Left ventricle myocardium inferior (tissue), 1 donor: ENCODE measurements at places on chromosomes 2 and 18. TPM values are rescaled to one million over a fixed set of nuclear protein-coding genes. Genes with fewer than 3 reads are reported as not detected.

- H3K4me3 ChIP-seq, result no peak overlapping the region
- no peak for DNase-seq
- H3K27ac ChIP-seq, result no peak overlapping the region
- H3K27me3 ChIP-seq, result no peaks in the 10 kb centered on the region
Measured at GRCh38 chr2:198874472-198874858, 583.3 kb downstream of the SATB2 start.

DNA sequence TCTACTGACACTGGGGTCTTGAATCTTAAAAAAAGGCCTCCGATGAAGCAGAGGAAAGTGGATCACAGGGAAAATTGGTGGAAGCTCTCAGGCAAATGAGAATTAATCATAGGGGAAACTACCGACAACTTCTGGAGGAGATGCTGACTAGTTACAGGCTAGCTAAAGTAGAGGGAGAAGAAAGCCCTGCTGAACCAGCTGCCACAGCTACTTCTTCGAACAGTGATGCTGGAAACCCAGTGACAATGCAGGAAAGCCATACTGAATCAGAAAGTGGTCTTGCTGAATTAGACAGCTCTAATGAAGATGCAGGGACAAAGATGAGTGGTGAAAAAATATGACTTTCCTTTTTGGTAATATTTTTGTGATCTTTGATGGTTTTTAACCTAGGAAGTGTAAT, 44.9 kb upstream of the SLC3A1 start:
- peaks cover 10% of the 10 kb centered on the region for H3K36me3 ChIP-seq
- no peaks in the 10 kb centered on the region for H3K27me3 ChIP-seq
- no peak for DNase-seq
- no peak overlapping the region for H3K4me3 ChIP-seq
- H3K4me1 ChIP-seq, result no peaks in the 10 kb centered on the region

CFAP221 gene
- total RNA-seq, result 1.0 TPM

CPO gene
- 0.25 TPM for total RNA-seq

DNA sequence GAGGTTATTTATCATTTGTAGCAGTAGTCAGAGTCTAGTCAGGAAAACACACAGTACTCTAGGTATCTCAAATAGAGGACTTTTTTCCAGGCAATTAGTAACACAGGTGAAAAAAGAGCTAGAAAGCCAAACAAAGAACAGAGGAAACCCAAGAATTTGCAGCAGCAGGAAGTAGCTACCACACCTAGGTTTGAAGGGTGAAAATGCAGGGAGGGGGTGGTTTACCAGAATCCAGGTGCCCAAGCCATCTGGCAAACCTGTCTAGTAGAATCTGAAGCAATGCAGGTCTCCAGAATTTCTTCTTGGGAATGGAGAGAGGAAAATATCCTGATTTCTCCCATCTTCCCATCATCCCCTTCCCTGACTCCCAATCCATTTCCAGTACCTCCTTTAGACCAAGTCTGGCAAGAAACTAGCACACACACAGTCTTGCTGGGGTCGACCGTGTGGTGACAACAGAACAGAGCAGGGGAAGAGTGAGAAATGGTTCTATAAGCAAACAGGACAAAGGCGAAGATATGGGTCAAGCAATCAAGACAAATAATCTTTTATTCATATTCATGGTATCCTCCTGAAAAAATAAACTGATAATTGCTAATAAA, 231.9 kb upstream of the MMADHC start:
- no peaks in the 10 kb centered on the region for H3K4me1 ChIP-seq
- H3K36me3 ChIP-seq, result no peaks in the 10 kb centered on the region
- no peak overlapping the region for H3K4me3 ChIP-seq
- no peaks in the 10 kb centered on the region for H3K27me3 ChIP-seq
- DNase-seq, result no peak
- H3K27ac ChIP-seq, result no peak overlapping the region

GRCh38 chr2:203582468-203582867, 47.4 kb upstream of the RAPH1 start:
- peak overlapping the region; percentile 65 for H3K27ac ChIP-seq
- no peaks in the 10 kb centered on the region for H3K27me3 ChIP-seq
- DNase-seq, result no peak
- H3K36me3 ChIP-seq, result no peaks in the 10 kb centered on the region

GALNT14 gene
- total RNA-seq, result 0.14 TPM

DNA sequence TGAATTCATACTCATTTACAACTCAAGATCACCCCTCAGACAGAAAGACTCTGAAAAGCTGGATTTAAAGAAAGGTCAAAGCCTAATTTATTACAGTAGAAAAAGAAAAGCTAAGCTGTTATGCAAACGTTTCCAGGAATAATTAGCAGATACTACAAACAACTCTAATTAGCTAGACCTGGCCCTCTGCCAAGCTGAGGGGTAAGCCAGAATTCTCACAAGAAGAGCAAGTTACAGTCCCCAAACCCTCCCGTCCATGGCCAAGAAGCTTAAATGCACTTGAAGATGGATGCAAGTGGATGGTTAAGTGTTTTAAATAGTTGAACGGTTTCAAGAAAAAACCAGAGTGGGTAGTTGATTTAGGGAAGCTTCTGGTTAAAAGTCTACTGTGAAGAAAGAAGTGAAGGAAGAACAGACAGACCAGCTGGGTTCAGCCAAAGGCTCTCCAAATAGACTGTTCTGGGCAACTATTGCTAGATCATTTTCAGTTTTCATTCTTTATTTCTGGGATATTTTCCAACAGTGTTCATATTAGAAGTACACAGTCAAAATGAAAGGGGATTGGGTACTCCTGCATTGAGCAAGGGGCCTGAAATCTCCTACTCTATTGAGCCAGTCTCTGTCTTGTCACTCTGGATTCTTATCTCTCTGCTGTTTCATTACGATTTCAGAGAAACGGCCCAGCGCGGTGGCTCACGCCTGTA, 4.8 kb downstream of the LMAN2L start:
- H3K4me3 ChIP-seq, result no peak overlapping the region
- H3K27me3 ChIP-seq, result no peaks in the 10 kb centered on the region
- H3K4me1 ChIP-seq, result peaks cover 65% of the 10 kb centered on the region
- H3K36me3 ChIP-seq, result peaks cover 57% of the 10 kb centered on the region
- DNase-seq, result no peak

DNA sequence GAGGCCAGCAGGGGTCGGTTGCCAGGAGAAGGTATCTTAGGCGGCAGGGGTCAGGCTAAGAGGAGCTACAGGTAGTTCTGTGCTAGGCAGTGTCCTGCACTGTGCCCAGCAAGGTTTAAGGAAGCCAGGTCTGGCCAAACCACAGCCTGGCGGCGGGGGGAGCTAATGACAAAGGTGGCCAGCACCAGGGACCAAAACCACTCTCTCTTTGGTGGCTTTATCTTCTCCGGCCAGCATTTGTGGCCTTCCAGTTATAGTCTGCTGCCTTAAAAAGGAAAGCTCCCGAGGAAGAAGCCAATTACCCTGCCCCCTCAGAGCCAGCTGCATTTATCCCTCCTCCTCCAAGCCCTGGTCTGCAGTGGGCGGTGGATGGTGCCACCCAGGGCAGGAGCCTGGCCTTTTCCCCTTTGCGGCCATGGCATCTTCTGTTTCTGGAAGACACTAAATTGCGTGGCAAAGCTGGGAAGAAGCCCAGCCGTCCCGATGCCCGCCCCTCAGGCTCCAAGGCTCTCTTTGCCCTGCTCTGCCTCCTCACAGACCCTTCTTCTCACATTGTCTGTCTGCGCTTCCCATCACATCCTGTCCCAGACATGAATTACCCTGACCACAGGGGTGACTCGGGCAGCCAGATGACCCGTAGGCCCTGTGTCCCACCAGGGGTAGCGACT, 94.6 kb downstream of the EN1 start:
- H3K36me3 ChIP-seq, result no peaks in the 10 kb centered on the region
- H3K4me3 ChIP-seq, result no peak overlapping the region
- no peak overlapping the region for H3K27ac ChIP-seq
- peaks cover 46% of the 10 kb centered on the region for H3K27me3 ChIP-seq

GRCh38 chr18:33814546-33814945, 236.5 kb downstream of the ASXL3 start:
- no peaks in the 10 kb centered on the region for H3K27me3 ChIP-seq
- H3K4me1 ChIP-seq, result no peaks in the 10 kb centered on the region
- H3K36me3 ChIP-seq, result no peaks in the 10 kb centered on the region
- no peak overlapping the region for H3K27ac ChIP-seq

TIA1 gene
- 45.1 TPM for total RNA-seq

DNA sequence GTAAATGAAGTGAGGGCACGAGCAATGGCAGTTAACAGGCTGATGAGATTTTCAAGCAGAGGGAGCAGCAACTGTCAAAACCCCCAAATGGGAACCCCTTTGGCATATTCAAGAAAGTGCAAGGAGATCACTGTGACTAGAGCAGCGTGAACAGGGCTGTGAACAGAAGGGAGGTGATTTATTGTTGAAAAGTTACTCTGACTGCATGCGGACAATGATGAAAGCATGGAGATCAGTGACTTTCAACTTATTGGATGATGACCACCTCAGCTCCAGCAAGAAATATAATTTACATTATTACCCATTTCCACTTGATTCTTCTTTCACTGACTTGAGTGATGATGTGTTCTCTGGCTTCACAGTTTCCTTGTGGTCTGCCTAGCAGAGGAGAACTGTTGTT, 187.8 kb upstream of the BOD1L2 start:
- H3K27ac ChIP-seq, result no peak overlapping the region
- no peak overlapping the region for H3K4me3 ChIP-seq
- H3K4me1 ChIP-seq, result no peaks in the 10 kb centered on the region
- H3K36me3 ChIP-seq, result peaks cover 25% of the 10 kb centered on the region

DNA sequence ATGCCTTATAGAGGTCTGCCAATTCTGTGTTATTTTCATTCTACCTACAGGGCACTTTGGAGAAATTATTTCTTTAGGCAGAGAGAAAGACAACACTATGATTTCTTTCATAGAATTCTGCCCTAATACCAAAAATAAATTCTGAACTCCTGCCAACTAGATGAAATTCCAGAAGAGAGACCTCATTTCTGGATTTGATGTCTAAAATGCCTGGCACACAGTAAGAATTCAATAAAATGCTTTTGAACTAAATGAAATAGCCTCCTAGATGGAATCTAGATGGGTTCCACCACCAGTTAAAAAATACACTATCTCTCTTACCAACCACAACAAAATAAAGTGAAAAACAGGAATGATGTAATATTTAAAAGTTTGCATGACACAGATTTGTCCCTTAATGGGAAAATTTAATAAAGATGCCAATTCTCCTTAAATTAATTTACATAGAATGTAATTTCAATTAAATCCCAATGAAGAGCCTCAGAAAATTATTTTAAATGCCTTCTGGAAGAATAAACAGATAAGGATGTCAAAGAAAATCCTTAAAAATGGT, 75.0 kb downstream of the OSBPL1A start:
- no peak for DNase-seq
- H3K27me3 ChIP-seq, result no peaks in the 10 kb centered on the region
- H3K27ac ChIP-seq, result no peak overlapping the region
- H3K36me3 ChIP-seq, result no peaks in the 10 kb centered on the region
- peaks cover 12% of the 10 kb centered on the region for H3K4me1 ChIP-seq
- H3K4me3 ChIP-seq, result no peak overlapping the region

GRCh38 chr2:164937864-164938401, 17.4 kb downstream of the SLC38A11 start:
- H3K36me3 ChIP-seq, result no peaks in the 10 kb centered on the region
- no peaks in the 10 kb centered on the region for H3K4me1 ChIP-seq
- DNase-seq, result no peak
- H3K27me3 ChIP-seq, result no peaks in the 10 kb centered on the region
- H3K27ac ChIP-seq, result no peak overlapping the region
- no peak overlapping the region for H3K4me3 ChIP-seq

DNA sequence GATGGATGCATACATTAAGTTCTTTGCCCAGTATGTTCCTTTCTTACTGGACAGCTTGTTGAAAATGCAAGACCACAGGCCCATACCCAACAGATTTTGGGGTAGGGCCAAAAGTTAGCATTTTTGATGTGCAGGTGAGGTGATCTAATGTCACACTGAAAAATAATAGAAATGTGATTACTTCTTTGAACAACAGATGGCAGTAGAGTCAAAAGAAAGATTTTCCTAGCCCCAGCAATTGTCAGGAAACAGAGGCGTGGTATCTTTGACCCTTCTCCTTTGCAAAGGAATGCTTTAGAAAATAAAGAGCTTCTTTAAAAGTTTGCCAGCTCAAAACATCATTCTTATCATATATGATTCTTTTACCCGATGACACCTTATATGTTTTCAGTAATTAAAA, 343.6 kb upstream of the SYT4 start:
- no peaks in the 10 kb centered on the region for H3K36me3 ChIP-seq
- no peaks in the 10 kb centered on the region for H3K27me3 ChIP-seq
- no peak overlapping the region for H3K4me3 ChIP-seq
- H3K27ac ChIP-seq, result no peak overlapping the region

- H3K4me1 ChIP-seq, result peaks cover 11% of the 10 kb centered on the region
- H3K36me3 ChIP-seq, result no peaks in the 10 kb centered on the region
Measured at GRCh38 chr2:15670981-15671380, 79.3 kb downstream of the DDX1 start.

PIEZO2 gene
- total RNA-seq, result 0.33 TPM

DNA sequence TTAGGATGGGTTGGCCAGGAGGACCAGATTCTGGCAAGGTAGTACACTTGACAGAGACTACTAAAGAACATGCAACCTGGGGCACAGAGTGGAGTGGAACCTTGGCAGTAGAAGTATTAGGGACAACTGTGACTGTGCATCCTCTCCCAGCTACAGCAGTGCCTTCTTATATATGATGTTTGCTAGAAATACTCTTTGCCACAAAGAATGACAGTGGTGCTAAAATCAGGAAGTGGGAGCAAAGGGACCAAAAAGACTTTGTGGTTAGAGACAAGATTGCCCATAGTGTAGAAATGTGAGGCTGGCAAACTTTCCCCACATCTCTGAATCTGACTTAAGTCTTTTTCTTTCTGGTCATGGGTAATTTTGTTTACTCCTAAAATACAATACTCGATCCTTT, 9.4 kb upstream of the SLC38A11 start:
- no peak for DNase-seq
- H3K27me3 ChIP-seq, result no peaks in the 10 kb centered on the region
- H3K36me3 ChIP-seq, result no peaks in the 10 kb centered on the region
- no peaks in the 10 kb centered on the region for H3K4me1 ChIP-seq
- H3K4me3 ChIP-seq, result no peak overlapping the region

HSPE1 gene
- 120 TPM for total RNA-seq

- H3K4me1 ChIP-seq, result no peaks in the 10 kb centered on the region
- no peak for DNase-seq
- H3K36me3 ChIP-seq, result no peaks in the 10 kb centered on the region
- no peaks in the 10 kb centered on the region for H3K27me3 ChIP-seq
- H3K4me3 ChIP-seq, result no peak overlapping the region
- H3K27ac ChIP-seq, result no peak overlapping the region
Measured at GRCh38 chr18:30679285-30679930, 363.1 kb downstream of the DSC3 start.

GRCh38 chr2:240987588-240987987, 10.8 kb upstream of the SNED1 start:
- peaks cover 22% of the 10 kb centered on the region for H3K27me3 ChIP-seq
- H3K27ac ChIP-seq, result peak overlapping the region; percentile 14
- H3K4me1 ChIP-seq, result peaks cover 45% of the 10 kb centered on the region
- no peaks in the 10 kb centered on the region for H3K36me3 ChIP-seq
